MV-4-11 (cell line): ENCODE measurements at places on chromosomes 1 and 21.

DNA sequence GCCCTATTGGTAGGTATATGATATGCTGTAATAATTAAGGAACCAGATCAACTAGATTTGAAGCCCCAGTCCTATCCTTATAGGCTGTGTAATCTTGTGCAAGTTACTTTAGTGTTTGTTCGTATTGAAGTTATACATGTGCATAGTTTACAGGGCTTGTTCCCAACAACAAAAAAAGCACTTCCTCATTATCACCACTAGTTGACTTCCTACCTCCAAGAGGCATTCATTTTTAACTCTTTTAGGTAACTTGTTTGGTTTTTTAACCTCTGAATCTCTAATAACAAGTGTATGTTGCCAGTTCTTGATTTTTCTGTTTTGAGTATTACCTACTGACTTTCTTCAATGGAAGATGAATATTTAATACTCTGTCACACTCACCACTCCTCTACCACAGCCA is 71.9 kb downstream of the ST3GAL3 start:
- peak; percentile 78 for DNase-seq

DNA sequence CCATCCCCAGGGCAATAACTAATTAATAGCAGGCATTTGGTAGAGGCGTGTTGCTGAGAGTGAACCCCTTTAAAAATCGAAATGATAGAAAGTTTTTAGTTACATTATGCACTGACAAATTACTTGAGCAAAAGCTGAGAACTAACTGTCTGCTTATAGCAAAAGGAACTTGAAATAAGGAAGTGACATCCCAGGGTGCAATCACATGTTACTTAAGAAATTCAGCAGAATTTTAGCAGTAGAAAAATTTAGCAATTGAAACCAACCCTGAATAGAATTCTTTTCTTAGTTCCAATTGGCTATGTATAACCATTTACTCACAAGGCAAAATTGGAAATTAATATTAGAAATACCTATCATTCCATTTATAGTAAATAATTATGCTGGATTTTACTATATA is 139.5 kb upstream of the SAMSN1 start:
- DNase-seq = peak; percentile 93

GRCh38 chr1:26070296-26070962 is 3.0 kb upstream of the TRIM63 start:
- DNase-seq = peak; percentile 29

DNA sequence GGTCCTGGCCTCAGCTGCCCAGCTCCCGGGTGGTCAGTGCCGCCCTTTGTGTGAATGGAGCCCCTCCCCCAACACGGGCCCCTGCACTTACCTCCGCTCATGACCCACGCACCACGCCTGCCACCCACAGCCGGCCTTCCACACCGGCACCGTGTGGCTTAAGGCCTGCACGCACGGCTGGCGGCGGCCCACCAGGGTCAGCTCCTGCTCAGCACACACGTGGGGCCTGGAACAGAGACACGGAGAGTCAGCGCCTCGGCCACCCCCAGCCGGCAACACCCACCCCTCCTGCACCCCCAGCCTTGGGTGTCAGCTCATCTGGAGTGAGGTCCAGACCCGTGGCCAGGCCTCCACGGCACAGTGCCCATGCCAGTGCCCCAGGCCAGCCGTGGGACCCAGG is 8.9 kb downstream of the MEGF6 start:
- no peak for DNase-seq

DNA sequence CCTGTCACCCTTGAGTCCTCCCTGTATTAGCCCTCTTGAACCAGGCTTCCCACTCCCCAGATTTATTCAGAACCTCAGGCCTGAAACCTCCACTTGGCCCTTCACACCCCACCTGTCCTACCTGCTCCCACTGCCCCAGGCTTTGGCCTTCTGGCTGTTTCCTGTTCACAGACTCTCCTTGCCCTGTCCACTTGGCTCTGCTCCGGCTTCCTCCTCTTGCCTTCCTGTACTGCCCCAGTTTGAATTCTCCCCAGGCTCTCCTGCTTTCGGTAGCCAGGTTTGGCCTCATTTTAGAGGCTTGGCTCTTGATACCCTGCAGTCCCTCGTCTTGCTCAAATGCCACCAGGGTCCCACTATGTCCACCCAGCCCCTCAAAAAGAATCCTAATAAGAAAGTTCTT is 385.2 kb downstream of the KCNH1 start:
- no peak for DNase-seq

DNA sequence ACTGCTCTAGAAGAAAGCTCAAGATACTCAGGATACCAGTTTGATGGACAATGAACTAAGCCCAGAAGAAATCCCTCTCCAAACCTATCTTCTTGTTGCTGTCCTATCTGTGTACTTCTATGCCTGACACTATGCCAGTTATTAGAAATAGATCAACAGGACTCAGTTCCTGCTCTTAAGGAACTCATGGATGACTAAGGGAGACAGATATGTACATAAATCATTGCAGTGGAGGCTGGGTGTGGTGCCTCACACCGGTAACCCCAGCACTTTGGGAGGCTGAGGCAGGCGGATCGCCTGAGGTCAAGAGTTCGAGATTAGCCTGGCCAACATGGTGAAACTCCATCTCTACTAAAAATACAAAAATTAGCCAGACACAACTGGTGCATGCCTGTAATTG is 42.4 kb upstream of the AK4 start:
- DNase-seq = no peak

DNA sequence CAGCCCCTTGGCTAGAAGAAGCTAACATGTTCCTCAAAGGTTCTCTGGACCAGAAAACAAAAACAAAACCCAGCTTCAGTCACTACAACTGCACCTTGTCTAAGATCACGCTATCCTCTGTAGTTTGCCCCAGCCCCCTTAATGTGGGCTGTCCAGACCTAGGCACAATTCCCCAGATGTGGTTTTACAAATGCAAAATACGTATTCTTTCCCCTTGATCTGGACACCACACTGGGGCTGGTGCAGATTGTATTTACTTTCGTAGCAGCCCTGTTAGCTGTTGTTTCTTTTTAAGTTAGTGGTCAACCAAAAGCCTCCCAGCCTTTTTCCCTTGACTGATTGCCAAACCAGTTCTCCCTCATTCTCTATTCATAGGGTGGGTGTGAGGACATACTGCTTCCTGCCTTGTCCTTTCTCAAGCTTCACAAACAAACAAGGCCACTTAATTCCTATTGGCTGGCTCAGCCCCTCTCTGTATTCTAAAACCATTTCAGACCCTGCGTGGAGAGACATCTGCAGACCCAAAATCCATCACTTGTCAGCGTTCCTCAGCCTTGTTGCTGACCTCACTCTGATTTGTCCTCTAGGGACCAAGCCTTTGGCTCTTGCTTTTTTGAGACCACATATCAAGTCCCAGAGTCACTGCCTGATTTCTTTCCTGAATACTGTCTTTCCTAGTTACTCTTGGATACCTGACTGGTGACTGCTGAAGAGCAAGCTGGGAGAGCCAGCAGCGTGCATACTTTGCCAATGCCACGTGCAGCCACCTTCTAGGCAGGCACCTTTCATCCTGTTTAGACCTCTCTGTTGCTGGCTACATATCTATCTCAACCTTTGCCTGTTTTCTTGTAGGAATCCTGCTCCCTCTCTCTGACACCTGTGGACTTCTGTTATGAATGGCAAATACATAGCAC is 96.4 kb upstream of the RAB3GAP2 start:
- DNase-seq = no peak

GRCh38 chr1:28108001-28108400 is 19.6 kb upstream of the EYA3 start:
- DNase-seq = peak; percentile 52

DNA sequence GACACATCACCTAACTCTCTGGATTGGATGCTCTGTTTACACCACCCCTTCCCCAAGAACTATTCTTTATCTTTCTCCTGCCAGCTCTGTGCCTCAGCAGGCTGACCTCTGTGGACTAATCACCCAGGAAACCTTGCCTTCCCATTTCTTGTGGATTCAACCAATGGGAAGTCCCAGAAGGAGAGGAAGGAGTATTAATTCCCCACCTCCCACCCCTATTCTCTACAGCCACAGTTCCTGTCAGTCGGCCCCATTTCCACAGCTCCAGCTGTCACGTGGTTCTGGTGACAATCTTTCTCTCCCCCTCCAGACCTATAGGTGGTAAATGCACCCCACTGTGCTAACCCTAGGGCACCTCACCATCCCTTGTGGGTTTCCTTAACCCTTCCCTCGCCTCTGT is 46.8 kb upstream of the SSBP3 start:
- DNase-seq = no peak

- no peak for DNase-seq
Observed at GRCh38 chr1:205301842-205302588, 19.5 kb downstream of the NUAK2 start.

DNA sequence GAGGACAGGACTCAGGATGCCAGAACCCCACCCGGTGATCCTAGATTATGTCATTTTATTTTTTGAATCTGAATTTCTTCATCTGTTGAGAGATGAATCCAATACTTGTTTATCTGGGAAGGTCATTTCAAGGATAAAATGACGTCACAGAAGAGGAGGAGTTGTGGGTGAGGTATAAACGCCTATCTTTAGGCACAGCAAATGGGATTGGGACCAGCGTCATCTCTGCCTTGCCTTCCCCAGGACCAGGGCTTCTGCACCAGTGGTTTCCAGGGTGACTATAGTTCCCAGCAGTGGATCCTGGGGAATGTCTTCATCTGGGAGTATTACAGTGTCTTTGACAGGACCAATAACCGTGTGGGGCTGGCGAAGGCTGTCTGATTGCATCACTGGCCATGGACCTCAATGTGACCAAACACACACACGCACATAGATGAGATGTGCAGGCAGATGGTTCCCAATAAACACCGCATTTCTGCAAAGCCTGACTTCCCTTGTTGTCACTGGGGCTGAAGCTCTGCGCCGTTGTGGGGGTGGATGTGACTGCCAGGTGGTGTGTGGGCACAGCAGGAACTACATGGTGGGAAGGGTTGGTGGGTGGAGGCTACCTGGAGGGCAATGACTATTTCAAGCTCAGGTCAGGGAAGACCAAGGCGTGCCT is 28.1 kb downstream of the KCNA10 start:
- peak; percentile 84 for DNase-seq

- DNase-seq = peak; percentile 73
Observed at GRCh38 chr21:42594616-42595282, 58.7 kb upstream of the PDE9A start.

- no peak for DNase-seq
Observed at GRCh38 chr1:107842241-107842640, 122.7 kb downstream of the VAV3 start.

DNA sequence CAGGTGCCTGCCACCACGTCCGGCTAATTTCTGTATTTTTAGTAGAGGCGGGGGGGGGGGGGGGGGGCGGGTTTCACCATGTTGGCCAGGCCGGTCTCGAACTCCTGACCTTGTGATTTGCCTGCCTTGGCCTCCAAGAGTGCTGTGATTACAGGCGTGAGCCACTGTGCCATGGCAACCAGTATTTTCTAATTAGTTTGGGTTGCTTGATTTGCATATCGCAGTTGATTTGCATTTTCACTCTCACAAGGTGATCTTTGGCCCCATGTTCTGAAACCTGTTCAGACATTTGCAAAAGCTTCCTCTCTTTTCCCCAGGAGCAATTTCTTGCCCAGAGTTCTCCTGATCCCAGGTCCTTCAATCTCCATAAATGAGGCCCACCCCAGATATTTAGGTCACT is 1.7 kb downstream of the TOR3A start:
- DNase-seq = no peak

GRCh38 chr21:36022427-36023091 is 37.8 kb downstream of the SETD4 start:
- DNase-seq = peak; percentile 45

DNA sequence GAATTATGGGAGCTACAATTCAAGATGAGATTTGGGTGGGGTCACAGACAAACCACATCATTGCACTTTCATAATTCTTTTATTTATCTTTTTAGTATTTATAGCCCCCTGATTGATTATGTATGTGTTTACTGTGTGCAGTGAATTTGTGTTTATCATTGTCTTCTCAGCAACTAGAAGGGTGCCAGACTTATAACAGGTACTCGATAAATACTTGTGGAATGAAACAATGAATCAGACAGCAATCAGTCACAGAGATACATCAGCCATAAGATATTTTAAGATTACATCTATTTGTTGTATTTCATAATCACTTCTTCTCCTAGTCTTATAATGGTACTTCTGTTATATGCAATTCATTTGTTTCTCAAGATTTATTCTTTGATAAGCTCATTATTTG is 273.2 kb downstream of the PTPRC start:
- no peak for DNase-seq

DNA sequence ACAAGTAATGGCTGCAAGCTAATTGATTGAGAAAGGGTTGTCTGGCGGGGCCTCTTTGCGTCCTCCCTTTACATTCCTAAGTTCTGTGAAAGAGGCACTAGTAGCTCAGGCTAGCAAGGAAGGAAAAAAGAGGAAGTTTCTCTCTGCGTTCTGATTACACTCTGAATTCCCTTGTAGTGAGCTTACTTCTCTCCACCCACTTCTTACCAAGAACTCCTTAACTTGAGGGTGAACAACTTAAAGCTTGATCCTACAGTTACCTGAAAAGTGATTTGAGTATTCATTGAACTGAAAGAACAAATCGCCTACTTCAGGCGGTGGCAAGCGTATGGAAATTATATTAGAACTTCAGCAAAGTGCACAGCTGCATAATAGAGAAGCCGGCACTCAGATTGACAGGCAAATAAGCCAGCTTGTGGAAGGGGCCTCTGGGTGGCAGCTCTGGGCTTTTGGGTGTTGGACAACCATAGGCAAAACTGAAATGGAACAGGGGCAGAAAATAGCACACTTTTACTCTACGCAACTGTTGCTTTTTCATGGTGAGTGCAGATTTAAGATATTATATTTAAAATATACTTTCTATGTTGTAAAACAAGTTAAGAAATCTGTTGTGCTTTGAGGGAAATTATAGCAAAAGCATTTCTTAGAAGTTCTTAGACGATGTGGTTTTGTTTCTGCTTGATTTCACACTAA is 464.5 kb downstream of the USP25 start:
- DNase-seq = peak; percentile 71

DNA sequence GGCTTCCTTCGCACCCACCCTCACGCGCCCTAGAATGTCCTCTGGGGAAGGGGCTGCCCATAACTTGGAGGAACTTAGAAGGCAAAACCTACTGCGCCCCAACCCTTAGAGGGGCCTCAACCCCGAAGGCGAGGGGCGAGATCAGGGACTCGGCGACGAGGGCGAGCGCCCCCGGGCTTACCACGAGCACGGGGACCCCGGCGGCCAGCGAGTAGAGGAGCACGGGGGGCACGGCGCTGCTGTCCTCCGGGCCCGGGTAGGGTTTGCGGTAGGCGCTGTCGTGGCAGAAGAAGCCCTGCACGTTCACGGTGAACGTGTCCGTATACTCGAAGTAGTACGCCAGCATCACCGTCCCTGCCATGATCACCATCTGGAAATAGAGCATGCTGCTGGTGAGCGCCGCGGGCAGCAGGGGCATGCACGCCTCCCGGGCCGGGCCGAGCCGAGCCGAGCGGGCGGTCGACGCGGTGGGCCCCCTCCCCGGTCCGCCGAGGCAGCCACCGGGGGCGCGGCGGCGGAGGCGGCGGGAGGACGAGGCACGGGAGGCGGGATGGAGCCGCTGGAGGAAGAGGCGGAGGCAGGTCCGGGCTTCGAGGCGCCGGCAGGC is 304 bp downstream of the PLPPR5 start:
- no peak for DNase-seq

DNA sequence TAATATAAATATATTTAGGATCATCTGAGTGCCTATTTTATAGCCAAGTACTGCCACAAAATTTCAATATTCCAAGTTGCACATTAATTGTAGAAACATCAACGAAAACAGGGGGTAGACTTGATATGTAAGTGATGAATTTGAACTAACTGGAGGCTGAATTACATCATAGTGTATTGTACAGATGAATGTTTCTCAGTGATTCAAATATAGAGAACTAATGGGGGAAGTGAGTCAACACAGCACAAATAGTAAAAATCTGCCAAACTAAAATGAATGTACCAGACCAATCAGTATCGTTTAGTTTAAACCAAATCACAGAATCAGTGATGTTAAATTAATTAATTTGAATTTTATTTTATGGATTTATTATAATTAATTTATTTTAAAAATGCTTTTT is 42.8 kb downstream of the RTCA start:
- peak; percentile 28 for DNase-seq
